ENCODE measurements at places on chromosomes 3 and 15. TPM values are rescaled to one million over a fixed set of nuclear protein-coding genes. Genes with fewer than 3 reads are reported as not detected.

DLG1 gene
- 86.8 TPM for total RNA-seq

TMEM158 gene
- total RNA-seq, result not detected

TM4SF1 gene
- not detected for total RNA-seq

TUSC7 gene
- not detected for total RNA-seq

IL17RB gene
- 0.22 TPM for total RNA-seq

CCDC54 gene
- total RNA-seq, result not detected

SLC9C1 gene
- total RNA-seq, result not detected

ERC2 gene
- total RNA-seq, result not detected

FILIP1L gene
- total RNA-seq, result 0.28 TPM

MORF4L1 gene
- 463 TPM for total RNA-seq

ALS2CL gene
- 45.8 TPM for total RNA-seq

ADCY5 gene
- total RNA-seq, result not detected

EDC3 gene
- 11.1 TPM for total RNA-seq

KNG1 gene
- total RNA-seq, result not detected

GRK7 gene
- 0.19 TPM for total RNA-seq

LCTL gene
- total RNA-seq, result not detected

CSPG5 gene
- total RNA-seq, result not detected

CPLX3 gene
- 0.53 TPM for total RNA-seq

PPP1R14D gene
- total RNA-seq, result not detected

LSMEM2 gene
- total RNA-seq, result not detected

GOLGA6B gene
- 0.22 TPM for total RNA-seq

TMIE gene
- 1.2 TPM for total RNA-seq

CPNE4 gene
- total RNA-seq, result not detected

CCK gene
- total RNA-seq, result not detected

MRPS11 gene
- 8.0 TPM for total RNA-seq

EXD1 gene
- not detected for total RNA-seq

CMTM7 gene
- total RNA-seq, result 31.5 TPM

GHSR gene
- not detected for total RNA-seq

CACNA2D3 gene
- total RNA-seq, result not detected

FSIP1 gene
- 0.34 TPM for total RNA-seq

PRKCD gene
- 18.1 TPM for total RNA-seq

A4GNT gene
- not detected for total RNA-seq

PLCH1 gene
- 0.20 TPM for total RNA-seq

CSPG4 gene
- not detected for total RNA-seq

ACAA1 gene
- 58.9 TPM for total RNA-seq

BLM gene
- 1.6 TPM for total RNA-seq

CYP8B1 gene
- total RNA-seq, result not detected

SCAANT1 gene
- total RNA-seq, result 1.4 TPM

FES gene
- total RNA-seq, result 3.0 TPM

LINGO1 gene
- not detected for total RNA-seq

APH1B gene
- total RNA-seq, result 11.6 TPM

FANCD2OS gene
- total RNA-seq, result not detected

PYGO1 gene
- not detected for total RNA-seq

KLHL6 gene
- total RNA-seq, result 23.9 TPM

ADGRG7 gene
- total RNA-seq, result not detected

TERC gene
- total RNA-seq, result 9.0 TPM

CATSPER2 gene
- 4.1 TPM for total RNA-seq

STAC gene
- not detected for total RNA-seq

TMEM207 gene
- not detected for total RNA-seq

MESP2 gene
- not detected for total RNA-seq

Data from CD4-positive, alpha-beta T cell (primary cell).